Uterus (tissue), 4 donors: ENCODE measurements at places on chromosomes 11 and 22. TPM values are rescaled to one million over a fixed set of nuclear protein-coding genes. Genes with fewer than 3 reads are reported as not detected.
A peak's percentile ranks its signal among the peaks of the same experiment; 100 is the strongest.

GRCh38 chr11:83676056-83676601 is 390.0 kb upstream of the CCDC90B start:
- DNase-seq: no peak

The MMP1 gene
- not detected for total RNA-seq

The CCDC87 gene
- not detected for total RNA-seq

- DNase-seq: no peak
Observed at GRCh38 chr11:889257-889656, 21.4 kb downstream of the CHID1 start.

DNA sequence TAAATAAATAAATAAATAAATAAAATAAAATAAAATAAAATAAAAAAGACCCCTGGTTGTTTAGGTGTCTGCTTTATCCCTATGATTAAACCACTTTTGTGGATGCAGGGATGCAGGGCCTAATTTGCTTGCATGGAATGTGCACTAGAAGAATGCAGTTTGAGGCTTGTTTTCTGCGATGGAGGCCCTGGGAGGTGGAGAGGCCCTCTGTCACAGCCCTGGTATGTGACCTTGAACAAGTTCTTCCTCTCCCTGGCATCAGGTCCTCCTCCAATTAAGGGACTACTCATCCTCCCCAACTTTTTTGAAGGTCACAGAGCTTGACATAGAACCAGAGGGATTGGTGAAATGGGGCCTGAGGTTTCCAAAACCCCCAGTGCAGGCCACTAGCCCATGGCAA is 22.7 kb downstream of the KCNJ4 start:
- DNase-seq: no peak

- no peak for DNase-seq
Observed at GRCh38 chr22:47124451-47124881, 362.0 kb downstream of the TBC1D22A start.

The HTR3A gene
- total RNA-seq: not detected

The AAMDC gene
- 10.9 TPM for total RNA-seq

The DENND6B gene
- total RNA-seq: 10.0 TPM

The APOL4 gene
- 1.0 TPM for total RNA-seq

The C22orf42 gene
- not detected for total RNA-seq

- DNase-seq: no peak
Observed at GRCh38 chr11:12240677-12241076, 130.3 kb downstream of the MICAL2 start.

DNA sequence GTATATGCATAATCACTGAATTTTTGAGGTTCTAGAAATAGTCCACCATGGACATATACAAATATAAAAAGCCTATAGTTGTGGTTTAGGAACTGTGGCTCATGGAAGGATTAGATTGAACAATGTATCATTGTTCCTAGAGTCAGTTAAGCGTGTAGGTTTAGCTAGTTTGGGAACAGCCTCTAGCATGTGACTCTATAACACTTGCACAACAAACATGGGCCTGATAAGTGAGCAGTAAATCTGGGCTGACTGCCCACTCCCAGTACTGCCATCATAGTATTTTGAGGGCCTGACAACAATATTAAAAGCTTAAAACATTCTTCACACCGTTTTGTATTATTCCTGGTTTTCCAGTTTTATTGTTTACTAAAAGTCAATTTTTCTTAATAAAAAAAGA is 47.0 kb downstream of the YAP1 start:
- DNase-seq: peak; percentile 54

DNA sequence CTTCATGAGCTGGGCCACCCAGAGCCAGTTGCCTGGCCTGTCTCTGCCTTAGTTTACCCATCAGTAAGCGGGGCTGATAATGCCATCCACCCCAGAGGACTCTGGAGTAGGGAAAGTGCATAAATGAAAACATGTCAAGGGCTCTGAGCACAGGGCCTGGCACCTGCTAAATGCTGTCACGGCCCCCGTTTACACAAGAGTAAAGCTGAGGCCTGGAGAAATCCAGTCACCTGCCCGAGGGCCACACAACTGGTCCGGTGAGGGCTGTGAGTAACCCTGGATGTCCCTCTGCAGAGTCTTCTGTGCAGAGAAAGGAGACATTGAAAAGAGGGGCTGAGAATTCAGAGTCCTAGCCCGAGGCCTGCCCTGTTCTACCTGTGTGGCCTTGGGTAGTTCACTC is 110.6 kb upstream of the ANO1 start:
- no peak for DNase-seq

DNA sequence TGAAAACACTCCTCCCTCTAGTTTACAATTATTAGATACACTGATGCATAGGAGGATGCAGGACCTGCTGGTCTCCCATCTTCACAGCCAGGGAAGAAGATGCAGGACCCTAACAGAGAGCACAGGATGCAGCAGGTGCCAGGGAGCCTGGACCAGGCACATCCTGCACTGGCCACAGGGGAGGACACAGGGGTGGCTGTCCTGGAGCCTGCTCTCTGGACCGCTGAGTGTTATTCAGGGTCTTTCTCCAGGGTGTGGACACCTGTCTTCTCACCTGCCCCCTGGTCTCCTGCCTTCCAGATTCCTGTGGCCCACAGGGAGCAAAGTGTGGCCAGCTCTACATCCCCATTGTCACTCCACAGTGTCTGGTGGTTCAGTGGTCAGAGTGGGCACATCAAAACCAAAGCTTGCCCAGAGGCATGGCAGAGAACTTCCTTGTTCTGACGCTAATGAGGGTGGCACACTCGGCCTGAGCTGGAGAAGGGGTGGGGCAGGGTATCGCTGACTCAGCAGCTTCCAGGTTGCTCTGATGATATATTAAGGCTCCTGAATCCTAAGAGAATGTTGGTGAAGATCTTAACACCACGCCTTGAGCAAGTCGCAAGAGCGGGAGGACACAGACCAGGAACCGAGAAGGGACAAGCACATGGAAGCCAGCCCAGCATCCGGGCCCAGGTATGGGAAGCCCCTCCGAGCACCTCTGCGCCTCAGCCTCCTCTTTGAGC is at the start of gene APOBEC3A:
APOBEC3A (plus strand) TSS at position 564 of the 725 bp plus-strand sequence; CDS start at position 647, 83 bp downstream.
- DNase-seq: no peak

DNA sequence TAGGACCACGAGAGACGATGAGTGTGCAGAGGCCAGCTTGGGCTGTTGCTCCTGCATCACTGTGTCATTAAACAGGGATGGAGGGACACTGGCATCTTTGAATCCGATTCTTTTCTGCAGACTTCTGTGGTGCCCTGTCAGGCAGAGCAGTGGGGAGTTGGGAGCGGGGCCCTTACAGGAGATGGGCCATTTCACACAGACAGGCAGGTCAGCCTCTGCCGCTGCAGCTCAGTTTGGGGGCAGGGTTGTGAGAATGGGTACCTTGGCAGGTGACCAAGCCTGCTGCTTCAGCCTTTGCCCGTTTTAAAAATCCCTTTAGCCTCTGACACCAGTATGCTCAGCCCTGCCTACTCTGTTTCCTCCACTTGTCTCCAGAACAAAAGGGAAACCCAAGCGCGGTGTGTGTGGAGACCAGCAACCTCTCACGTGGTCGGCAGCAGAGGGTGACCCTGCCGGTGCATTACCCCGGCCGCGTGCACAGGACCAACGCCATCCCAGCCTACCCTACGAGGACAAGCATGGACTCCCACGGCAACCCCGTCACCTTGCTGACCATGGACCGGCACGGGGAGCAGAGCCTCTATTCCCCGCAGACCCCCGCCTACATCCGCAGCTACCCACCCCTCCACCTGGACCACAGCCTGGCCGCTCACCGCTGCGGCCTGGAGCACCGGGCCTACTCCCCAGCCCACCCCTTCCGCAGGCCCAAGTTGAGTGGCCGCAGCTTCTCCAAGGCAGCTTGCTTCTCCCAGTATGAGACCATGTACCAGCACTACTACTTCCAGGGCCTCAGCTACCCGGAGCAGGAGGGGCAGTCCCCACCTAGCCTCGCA is 12.6 kb downstream of the C22orf31 start:
- DNase-seq: no peak

- DNase-seq: no peak
Observed at GRCh38 chr11:102345904-102346303, 1.1 kb upstream of the BIRC2 start.

GRCh38 chr22:25028841-25029141 is 76.3 kb downstream of the KIAA1671 start:
- DNase-seq: no peak

- DNase-seq: no peak
Observed at GRCh38 chr11:62917906-62918502, 3.2 kb downstream of the CHRM1 start.

The OR4D5 gene
- not detected for total RNA-seq

DNA sequence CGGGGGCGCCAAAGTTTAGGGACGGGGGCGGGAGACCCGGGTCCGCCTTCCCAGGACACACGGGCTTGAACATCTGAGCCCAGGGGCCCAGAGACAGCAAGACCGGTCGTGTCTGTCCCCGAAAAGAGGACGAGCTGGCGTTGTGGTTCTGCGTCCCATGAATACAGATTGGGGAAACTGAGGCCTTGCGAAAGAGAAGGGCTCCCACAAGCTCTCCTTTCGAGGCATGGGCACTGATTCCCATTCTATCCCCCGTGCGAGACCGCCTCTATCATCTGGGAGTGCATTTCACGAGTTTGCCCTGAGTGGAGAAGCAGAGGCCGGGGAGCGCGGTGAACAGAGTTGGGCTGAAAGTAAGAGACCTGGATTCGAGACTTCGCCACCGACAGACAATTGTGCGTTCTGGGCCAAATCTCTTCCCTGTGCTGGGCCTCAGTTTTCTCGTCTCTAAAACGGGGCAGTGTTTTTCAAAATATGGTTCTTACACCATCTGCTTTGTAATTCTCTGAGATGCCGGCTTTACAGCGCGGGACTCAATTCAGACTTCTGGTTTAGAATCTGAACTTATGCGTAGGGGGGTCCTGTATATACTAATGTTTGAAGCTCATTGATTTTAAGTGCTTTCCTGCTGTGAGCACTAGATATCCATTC is 471 bp downstream of the RNF185 start:
- DNase-seq: no peak

DNA sequence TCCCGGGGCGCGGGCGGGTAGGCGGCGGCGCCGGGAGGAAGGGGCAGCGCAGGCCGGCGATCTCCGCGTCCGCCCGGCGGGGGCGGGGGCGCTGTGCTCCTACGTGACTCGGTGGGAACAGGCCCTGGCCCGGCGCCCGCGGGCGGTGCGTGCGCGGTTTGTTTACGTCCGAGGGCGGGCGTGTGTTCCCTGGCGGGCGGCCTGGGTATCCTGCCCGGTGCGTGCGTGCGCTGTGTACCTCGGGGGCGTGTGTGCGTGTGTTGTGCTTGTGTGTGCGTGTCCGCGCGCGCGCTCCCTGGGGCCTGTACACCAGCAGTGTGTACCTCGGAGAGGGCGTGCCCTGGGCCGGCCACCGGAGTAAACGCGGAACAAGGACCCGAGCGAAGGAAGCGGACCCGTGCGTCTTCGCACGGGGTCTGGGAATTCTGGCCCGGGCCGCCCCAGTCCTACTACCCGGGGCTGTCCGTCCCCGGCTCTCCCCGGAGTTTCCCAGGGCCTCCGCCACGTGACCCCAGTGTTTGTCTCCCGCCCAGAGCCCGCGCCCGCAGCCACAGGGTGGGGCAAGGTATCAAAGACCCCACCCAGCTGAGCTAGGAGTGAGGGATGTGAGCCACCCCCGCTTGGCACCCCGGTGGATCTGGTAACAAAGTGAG is 769 bp downstream of the MAFF start:
- DNase-seq: peak; percentile 93

- DNase-seq: peak; percentile 62
Observed at GRCh38 chr11:67240576-67241389, 25.5 kb upstream of the GRK2 start.

DNA sequence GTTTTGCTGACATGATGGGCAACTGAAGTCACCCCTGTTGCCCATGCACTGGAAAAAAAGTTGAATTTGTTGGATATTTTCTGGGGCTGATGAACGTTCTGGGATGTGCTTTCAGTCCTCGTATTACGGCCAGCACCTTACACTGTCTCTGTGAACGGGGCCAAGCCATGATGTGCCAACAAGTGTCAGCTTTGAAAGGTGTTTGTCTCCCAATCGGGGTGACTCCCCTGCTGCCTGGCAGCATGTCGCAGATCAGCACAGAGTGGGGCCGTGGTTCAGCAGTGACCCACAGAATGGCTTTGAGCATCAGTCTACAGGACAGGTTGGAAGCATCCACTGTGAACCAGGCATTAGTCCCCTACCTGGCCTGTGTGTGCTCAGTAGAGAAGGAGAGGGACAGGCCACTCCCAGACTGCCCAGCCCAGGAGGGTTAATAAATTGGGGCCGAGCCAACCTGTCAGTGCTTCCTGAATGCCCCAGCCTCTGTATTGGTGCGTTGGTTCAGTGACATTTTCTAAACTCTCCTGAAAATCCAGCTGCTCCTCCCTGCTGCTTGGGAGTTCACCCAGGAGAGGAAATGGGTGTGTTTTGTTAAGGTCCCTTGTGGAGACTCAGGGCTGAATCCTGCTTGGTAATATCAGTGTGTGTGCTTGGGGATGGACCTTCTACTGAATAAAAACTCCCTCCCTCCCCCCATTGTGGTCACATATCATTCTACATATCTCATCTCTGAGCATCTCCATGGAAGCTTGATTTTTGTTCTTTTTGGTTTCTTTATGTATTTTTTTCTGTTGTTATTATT is 50.7 kb upstream of the TTC12 start:
- DNase-seq: no peak

The PHETA2 gene
- total RNA-seq: 17.7 TPM

DNA sequence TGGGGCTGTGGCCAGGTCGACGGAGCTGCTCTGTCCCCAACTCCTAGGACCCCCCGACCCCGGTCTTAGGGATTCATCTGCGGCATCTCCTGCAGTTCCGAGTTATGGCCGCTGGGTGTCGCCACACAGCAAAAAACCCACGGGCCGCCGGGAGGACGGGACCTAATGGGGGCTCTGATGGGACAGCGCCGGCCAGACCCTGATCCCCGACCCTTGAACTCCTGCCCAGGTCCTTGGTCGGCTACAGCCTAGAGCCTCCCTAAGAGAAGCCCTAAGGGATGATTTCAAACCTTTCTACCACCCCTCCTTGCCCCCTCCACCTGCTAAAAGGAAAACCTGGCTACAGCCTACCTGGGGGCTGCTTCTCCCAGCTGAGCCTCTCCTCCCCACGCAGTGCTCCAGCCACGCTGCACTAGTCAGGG is 30.8 kb upstream of the LRRC10B start:
- DNase-seq: peak; percentile 47
